ENCODE measurements at places on chromosomes 1 and 21. TPM values are rescaled to one million over a fixed set of nuclear protein-coding genes. Genes with fewer than 3 reads are reported as not detected.

The SPATA45 gene
- not detected for total RNA-seq

The KCNA3 gene
- total RNA-seq, result 5.6 TPM

The OXCT2 gene
- total RNA-seq, result 1.5 TPM

The ECM1 gene
- 6.6 TPM for total RNA-seq

The CFAP141 gene
- not detected for total RNA-seq

The ATP6V1G3 gene
- not detected for total RNA-seq
